Stimulated activated memory B cell treated with anti-CD40 and anti-IgM and Interleukin-4, amounts not matched to agents 10 μg/mL and 1 μg/mL and 100 μg/mL, for 72 hours (primary cell): ENCODE measurements at places on chromosomes 5 and 9.

GRCh38 chr9:376115-376514 is 161.4 kb downstream of the DOCK8 start:
- ATAC-seq, result no peak

DNA sequence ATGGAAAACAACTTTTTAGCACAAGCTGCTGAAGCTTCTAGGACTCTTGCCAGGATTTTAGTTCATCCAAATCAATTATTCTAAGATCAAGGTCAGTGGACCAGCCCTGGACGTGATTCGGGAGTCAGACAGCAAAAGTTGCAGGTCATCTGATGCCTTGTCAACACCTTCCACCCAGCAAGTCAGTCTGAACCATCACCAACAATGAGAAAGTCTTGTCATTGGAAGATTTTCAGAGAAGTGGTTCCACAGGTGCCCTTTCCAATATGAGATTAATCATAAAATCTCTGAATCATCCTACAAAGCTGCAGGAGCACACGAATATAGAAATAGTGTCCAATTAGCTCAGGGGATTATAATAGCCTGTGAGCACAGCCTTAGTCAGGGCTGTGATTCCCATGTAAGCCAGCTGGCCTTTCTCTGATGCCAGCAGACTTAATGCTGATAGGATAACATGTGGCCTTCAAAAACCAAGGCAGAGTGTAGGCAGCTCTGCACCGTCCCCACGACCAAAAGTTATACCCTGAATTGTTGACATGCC is 445.0 kb upstream of the TRPC7 start:
- no peak for ATAC-seq

- no peak for ATAC-seq
These were observed 26.6 kb downstream of the HABP4 start for GRCh38 chr9:96476591-96476990.

GRCh38 chr9:68627594-68627993 is 77.4 kb upstream of the PIP5K1B start:
- ATAC-seq, result no peak

- no peak for ATAC-seq
These were observed 10.3 kb downstream of the OCLN start for GRCh38 chr5:69502767-69503488.

DNA sequence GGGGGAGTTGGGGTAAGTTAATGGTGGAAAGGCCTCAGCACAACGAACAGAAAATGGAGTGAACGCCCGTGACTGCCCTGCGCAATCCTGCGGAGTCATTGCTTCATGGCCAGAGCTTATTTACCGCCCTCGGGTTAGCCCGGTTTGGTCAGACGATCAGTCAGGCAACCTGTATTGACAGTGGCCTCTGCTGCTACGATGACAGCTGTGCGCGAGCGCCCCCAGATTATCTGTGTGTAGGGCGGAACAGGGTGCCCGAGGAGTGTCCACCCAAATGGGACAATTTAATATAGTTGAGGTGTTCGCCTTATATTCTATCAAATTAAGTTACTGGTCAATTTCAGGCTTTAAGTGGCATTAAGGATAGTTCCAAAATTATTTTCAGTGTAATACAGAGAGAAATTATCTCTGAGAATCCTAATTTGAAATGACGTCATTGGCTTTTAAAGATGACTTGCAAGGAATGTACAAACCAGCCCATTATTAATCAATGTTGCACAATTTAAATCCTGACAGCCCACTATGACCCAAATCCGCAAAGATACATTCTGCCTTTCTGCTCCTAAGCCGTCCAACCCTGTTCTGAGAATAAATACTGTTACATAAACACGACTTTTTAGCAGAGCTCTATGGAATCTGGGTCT is 879 bp upstream of the UBQLN1 start:
- peak; percentile 82 for ATAC-seq

DNA sequence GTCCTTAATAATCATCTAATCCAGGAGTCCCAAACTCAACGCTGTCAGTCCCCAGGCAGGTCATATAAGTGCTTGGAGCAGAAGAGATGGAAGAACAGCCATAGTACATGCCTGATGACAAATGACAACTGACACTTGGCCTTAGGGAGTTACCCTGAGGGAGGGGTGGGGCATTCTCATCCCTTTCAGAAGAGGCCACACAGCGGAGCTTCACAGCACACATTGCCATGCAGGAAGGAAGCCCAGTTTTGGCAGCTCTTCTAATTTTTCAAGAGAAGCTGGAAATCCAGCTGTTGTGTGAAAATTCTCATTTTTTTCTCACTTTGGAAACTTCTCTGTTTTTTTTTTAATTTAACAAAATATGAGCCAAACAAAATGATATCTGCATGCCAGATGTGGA is 89.0 kb downstream of the ASTN2 start:
- ATAC-seq, result no peak

- ATAC-seq, result no peak
These were observed 161.2 kb downstream of the CDH9 start for GRCh38 chr5:26877154-26877553.

DNA sequence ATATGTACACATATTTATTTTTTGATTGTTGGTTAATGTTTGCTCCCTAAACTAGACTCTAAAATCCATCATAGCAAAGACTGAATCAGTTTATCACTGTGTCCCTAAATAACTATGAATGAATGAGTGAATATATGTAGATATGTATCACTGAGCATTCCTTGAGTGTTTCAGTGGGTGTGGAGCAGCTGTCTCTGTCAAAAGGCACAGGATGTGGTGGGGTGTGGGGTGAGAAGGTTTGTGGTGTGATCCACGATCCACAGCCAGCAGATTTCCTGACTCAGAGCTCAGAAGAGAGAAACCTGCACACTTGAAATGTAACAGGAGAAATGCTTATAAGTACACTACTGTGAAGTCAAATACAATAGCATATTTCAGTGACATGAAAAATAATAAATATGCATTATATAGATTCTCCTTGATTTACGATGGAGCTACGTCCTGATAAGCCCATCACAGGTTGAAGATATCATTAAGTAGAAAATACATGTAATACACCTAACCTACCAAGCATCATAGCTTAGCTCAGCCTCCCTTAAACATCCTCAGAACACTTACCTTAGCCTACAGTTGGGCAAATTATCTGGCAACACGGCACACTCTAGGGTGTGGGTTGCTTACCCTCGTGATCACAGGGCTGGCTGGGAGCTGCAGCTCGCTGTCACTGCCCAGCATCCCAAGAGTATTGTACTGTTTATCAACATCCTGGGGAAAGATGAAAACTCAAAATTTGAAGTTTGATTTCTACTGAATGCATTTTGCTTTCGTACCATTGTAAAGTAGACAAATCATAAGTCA is 287.0 kb downstream of the GAS1 start:
- ATAC-seq, result no peak

DNA sequence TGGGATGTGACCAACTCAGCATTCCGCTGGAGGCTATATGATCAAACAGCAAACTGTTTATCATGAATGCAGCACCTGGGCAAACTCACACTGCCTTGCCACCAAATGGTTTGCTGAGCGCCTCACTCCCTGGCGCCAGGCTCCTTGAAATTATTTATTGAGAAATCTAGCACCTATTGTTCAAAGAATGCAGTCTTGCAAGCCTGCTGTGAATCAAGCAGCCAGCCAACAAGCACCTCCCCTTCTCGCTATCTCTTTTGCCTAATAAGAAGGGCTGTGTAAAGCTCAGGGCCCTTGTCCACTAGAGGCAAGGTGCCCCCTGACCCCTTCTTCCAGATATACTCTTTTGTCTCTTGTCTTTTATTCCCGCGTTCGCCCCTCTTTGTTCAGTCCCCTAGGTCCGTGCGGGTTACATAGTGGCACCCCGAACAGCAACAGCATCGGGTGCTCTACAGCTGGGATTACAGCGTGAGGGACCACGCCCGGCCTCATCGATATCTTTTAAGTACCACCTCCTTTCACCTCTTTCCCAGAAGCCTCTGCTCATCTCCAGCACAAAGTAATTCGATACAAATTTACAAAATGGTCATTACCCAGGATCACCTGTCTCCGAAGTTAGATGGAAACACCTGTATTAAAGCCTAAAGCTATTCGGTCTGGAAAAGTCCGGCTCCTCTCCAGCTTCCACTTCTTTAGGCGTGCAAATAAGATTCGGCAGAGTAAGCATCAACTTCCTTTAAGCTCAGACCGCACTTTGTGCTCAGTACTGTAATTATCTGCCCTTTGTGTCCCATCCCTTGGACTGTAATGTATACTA is 896 bp downstream of the RIGI start:
- peak; percentile 66 for ATAC-seq

GRCh38 chr5:131379723-131380122 is 115.9 kb downstream of the CDC42SE2 start:
- ATAC-seq, result peak; percentile 90

GRCh38 chr9:69671311-69671878 is 776 bp downstream of the APBA1 start:
- peak; percentile 51 for ATAC-seq

DNA sequence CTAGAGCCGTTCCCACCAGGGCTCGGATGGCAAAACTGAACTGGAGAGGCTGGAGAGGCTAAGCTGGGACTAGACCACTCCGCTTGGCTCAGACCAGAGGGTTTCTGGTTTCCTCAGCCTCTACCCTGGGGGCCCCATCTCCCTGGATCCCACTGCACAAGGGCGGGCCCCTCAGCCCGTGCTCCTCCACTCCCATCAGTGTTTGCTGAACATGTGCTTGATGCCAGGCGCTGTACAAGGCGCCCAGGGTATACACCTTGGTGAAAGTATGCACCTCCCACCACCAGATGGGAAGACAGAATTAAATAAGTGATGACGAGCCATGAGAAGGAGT is 18.0 kb downstream of the GPX3 start:
- ATAC-seq, result no peak

DNA sequence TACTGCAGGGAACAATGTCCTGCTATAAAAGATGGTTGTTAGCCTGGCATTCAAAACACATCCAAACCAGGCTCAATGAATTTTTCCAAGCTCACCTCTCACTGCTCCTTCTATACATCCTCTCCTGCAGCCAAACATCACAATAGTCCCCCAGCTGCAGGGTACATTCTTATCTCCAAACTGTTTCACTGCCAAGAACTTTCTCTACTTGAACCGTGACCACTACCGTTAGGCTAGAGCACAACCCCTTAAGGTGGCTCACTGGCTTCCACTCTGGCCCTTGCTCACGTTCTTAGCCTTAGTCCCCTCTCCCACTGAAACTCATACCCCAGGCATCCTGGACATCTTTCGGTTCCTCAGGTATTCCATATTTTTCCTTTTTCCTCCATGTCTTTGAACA is 29.0 kb upstream of the ANXA6 start:
- ATAC-seq, result no peak

DNA sequence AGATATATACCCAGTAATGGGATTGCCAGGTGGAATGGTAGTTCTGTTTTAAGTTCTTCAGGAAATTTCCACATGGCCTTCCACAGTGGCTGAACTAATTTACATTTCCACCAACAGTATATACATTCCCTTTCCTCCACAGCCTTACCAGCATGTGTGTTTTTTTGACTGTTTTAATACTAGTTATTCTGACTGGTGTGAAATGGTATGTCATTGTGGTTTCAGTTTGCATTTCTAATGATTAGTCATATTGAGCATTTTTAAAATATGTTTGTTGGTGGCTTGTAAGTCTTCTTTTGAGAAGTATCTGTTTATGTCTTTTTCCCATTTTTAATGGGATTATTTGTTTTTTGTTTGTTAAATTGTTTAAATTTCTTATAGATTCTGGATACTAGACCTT is 208.9 kb downstream of the CFAP90 start:
- ATAC-seq, result no peak

DNA sequence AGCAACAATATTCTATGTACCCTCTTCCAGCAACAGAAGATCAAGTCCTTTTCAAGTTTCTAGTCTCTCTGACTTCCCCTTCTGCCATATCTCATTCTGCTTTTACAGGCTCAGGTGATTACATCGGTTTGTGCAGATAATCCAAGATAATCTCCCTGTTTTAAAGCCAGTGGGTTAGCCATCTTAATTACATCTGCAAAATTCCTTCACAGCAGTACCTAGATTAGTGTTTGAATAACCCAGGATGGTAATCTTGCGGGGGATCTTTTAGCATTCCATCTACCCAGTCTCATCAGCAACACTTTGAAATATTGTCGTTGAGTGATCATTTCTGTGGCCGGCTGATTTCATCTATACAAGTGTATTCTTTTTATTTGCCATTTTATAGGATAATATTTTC is 130.2 kb downstream of the GHR start:
- no peak for ATAC-seq

DNA sequence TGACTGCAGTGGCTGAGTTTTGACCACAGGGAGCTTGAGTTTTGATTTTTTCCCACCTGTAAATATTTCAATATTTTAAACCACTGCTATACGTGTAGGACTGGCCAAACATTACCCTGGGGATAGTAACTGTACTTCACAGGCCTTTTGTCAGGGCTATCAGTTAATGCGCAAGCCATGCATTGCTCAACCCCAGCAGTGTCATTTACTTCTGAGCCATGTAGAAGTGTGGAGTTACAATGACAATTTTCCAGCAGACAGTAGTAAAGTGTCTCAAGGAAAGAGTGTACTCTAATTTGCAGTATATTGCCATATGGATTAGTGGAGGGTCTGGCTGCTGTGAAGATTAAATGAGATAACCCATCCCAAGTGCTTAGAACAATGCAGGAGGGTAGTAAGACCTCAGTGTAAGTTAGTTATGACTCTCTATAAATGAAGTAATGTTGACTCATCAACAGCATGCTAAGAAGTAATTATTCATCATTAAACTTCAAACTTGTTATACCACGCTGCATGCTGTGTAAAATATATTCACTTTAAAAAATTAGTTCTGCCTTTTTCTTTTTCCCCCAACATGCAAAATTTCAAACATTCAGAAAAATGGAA is 489.2 kb downstream of the KDM4C start:
- ATAC-seq, result no peak

- no peak for ATAC-seq
These were observed 64.2 kb downstream of the MAST4 start for GRCh38 chr5:66660396-66660795.

GRCh38 chr9:114616684-114617520 is 5.8 kb downstream of the TMEM268 start:
- peak; percentile 92 for ATAC-seq

DNA sequence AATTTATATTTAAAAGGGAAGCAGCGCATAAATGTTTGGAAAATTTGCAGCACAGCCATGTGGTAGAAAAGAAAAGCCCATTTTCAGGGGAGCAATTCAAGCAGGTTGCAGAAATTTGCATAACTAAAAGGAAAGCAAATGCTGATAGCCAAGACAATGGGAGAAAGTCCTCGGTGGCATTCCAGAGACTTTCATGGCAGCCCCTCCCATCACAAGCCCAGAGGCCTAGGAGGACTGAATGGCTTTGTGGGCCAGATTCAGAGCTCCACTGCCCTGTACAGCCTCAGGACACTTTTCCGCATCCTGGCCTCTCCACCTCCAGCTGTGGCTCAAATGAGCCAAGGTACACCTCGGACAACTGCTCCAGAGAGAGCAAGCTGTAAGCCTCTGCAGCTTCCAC is 462.9 kb downstream of the CDK5RAP2 start:
- ATAC-seq, result no peak

DNA sequence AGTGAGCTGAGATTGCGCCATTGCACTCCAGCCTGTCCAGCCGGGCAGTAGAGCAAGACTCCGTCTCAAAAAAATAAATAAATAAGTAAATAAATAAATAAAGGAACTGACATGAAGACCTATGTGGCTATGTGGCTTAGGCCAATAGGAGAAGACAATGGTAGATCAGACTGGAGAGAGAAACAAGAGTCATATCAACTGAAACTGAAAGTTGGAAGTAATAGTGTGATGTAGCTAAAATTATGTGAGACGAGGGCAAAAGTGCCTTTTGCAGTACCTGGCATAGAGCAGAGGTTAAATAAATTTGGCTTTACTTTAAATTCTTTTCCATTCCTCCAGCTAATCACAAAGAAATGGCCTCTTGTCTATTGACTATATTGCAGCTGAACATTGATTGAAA is 7.3 kb downstream of the FBP2 start:
- ATAC-seq, result no peak

- no peak for ATAC-seq
These were observed 339.3 kb downstream of the DRD1 start for GRCh38 chr5:175104677-175105076.
